Stimulated activated CD4-positive, alpha-beta T cell treated with anti-CD3 and anti-CD28 coated beads, Interleukin-1b, Interleukin-23, amount 100 ng/mL, for 1 hour (primary cell): ENCODE measurements at places on chromosomes 3 and 15.

DNA sequence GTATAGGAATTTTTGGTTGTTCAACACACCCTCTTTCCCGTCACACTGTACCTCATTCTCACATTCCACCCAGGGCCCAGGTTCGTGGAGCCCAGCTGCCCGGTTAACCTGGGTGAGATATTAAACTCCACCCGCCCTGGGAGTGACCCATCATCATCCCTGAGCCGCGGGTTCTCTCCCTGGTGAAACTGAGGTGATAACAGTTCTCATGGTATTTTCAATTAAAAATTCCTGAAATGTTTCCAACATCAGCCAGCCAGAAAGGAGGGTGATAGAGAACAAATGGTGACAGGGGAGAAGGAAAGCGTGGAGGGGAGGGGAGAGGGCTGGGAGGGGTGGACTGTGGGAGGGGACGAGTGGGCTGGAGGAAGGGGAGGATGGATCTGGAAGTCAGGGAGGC lies 148.8 kb downstream of the ALDH1A2 start:
- no peak for DNase-seq

- DNase-seq: no peak
Observed at GRCh38 chr3:56467108-56467507, 1.2 kb downstream of the ERC2 start.

DNA sequence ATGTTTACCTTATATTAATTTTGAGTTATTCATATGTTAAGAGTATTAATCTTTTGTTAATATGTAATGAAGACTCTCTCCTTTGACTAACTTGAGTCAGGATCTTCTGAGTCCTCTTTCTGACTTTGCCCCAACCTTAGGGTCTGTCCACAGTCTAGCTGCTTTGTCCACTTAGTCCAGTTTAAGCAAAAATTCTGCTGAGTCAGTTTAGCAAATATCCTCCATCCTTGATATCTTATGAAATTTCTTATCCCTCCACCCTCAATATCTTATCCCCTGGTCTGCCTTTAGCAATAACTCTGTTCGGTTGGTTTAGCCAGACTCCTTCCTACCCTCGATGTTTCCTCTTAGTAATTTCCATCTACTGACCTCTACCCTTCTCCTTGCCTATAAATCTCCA lies 91.7 kb downstream of the DIPK2A start:
- no peak for DNase-seq

DNA sequence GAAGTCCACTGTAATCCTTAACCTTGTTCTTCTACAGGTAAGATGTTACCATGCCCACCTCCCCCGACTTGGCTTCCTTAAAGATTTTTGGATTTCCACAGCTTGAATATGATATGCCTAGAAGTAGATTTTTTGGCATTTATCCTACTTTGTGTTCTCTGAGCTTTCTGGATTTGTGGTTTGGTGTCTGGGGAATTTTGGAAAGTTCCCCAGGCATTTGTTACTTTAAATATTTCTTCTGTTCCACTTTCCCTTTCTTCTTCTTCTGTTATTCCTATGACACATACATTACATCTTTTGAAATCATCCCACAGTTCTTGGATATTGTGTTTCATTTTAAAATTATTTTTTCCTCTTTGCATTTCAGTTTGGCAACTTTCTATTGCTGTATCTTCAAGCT lies 122.1 kb upstream of the TMEM108 start:
- no peak for DNase-seq

DNA sequence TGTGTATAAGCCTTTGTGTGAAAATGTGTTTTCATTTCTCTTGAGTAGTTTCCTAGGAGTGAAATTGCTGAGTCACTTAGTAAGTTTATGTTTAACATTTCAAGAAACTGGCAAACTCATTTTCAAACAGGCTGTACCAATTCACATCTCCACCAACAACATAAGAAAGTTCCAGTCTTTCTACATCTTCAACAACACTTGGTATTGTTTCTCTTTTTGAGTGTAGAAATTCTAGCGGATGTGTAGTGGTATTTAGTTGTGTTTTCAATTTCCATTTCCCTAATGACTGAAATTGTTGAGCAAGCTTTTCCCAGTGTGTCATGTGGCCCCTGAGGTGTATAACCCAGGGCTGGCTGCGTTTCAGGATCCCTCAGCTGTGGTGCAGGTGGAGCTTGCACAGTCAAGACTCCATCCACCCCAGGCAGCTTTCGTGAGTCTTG lies 258.5 kb downstream of the PDCD6IP start:
- DNase-seq: no peak

DNA sequence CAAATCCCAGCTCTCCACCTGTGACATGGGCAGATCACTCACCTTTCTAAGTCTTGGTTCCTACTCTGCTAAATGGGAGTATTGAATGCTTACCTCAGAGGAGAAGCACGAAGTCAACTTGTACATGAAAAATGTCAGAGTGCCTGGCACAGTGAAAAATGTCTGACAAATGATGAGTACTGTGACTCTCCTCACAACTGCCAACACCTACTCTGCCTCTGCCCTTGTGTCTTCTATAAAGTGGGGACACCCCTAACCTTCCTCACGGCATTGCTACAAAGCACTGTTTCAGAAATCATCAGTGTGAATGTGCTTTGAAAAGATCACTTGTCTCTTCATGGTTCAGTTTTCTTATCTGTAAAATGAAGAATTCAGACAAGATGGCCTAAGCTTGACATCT lies 940 bp upstream of the CCR1 start:
- DNase-seq: no peak

DNA sequence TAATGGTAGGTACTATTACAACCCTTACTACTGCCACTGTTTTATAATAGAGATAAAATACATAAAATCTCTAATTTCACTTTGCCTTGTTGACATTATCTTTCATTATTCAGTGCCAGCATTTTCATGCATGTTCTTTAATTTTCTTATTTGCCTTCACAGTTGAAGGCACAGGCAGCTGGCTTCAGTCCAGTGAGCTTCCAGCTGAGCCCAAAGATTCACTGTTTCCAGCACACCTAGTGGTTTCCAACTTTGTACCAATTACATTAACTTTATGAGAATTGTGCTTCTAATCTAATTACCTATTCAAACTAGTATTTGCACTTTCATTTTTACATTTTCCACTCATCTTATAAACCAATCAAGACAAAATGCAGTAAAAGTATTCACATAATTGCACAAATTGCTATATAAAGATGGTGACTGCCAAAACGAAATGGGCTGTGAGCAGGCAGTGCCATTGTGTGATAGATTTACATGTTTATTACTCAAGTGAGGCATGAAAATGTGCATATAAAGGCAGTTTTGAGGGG lies 228.3 kb downstream of the MFSD1 start:
- no peak for DNase-seq

DNA sequence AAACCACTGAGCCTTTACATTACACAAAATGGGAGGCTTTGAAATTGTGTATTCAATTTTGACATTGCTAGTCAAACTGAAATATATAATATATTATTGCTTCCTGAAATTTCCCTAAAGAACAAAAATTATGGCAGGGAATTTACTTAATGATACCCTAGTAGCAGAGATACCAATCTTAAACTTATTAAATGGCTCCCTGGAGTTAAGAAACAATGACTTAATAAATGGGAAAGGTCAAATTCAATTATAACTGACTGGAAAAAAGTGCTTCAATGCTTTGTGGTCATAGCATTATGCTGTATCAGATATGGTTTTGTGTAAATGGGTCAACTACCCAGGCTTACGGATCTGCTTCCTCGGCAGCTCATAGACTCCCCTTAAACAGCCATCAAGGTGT lies 244.1 kb downstream of the CNTN3 start:
- DNase-seq: no peak

- no peak for DNase-seq
Observed at GRCh38 chr3:13276438-13277195, 143.5 kb downstream of the NUP210 start.

GRCh38 chr15:34606131-34606530 lies 22.7 kb upstream of the GOLGA8B start:
- DNase-seq: no peak

- DNase-seq: no peak
Observed at GRCh38 chr15:66679061-66679656, 22.9 kb upstream of the SMAD6 start.

- no peak for DNase-seq
Observed at GRCh38 chr3:46399098-46399497, 7.8 kb downstream of the CCR5AS start.

DNA sequence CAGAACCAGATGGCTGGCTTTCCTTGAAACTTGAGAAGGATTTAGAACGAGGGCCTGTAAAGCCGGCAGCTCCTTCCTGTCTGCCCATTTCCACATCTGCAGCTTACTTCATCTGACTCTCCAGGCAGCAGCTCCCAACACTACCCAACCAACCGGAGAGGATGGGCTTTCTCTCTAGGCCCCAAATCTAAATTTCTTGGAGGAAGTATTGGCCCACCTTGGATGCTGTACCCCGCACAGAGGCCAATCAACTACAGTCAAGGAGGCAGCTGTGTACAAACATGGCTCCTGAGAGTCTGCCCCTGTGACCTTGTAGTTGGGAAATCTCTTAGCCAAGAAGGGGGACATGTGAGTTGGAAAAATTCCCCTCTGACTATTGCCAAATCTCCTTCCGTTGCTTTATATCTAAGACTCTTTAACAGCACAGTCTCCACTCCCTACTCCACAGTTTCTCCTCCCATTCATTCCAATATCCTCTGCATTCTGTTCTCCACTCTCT lies 8.0 kb upstream of the ACAP2 start:
- DNase-seq: no peak

- no peak for DNase-seq
Observed at GRCh38 chr15:101057841-101058407, 138.8 kb downstream of the LRRK1 start.

DNA sequence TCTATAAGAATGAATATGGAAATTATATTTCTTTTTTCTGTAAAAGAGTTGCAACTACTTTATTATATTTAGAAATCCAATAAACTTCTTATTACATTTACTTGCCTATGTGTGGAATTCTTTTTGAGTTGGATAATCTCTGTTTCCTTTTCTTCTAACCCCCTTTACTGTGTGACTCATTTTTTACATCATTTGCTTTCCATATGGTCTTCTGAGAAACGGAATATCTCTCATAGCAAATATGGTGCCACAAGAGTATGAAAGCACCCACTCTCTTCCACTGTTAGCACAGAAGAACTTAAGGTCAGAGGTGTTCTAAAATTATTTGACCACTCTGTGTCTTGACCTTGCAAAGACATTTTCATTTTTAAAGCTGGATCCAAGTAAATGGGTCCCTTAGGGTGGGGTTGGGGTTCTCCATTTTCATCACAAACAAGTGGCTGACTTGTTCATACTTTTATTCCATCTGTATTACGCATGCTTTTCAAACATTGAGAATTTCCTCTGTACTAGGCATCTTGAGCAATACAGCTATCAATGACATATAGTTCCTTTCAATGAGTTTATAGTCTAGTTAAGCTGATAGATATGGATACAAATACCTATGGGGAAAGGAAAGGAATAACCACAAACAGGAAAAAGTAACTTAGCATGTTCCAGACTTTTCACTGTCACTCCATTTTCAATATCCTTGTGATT lies 281.1 kb upstream of the TPRG1 start:
- DNase-seq: no peak

- no peak for DNase-seq
Observed at GRCh38 chr15:31211353-31211752, 109.8 kb upstream of the TRPM1 start.

- no peak for DNase-seq
Observed at GRCh38 chr3:134074001-134074789, 44.5 kb upstream of the SLCO2A1 start.

DNA sequence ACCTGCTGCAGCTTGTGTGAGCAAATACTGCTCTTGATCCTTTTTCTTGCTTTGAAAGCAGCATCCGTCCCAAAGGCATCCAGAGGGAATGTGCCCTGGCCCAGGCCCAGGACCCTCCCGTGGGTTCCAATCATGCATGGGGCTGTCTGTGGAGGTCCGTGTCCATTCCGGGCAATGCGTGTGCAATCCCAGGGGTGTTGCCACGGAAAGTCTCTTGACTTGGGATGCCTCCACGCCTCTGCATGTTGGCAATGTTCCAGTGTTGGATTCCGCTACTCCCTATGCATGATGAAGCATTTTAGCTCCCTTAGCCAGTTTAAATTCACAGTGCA lies 105.7 kb downstream of the SNRPN start:
- no peak for DNase-seq

DNA sequence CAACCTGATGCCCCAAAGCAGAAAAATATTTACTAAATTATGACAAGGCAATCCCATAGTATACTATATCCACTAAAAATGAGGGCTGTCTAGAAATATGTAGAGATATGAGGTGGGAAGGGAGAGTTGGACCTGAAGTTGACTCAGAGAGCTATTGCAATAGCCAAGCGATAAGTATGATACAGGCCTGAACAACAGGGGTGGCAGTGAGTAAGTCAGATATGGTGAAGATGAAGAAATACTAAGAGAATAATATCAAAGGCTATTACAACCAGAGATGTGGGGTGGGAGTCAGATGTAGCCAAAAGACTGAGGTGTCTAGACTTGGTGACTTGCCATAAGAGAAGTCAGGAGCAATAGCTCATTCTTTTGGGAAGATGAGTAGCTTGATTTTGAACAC lies 9.2 kb downstream of the HSPBAP1 start:
- no peak for DNase-seq

DNA sequence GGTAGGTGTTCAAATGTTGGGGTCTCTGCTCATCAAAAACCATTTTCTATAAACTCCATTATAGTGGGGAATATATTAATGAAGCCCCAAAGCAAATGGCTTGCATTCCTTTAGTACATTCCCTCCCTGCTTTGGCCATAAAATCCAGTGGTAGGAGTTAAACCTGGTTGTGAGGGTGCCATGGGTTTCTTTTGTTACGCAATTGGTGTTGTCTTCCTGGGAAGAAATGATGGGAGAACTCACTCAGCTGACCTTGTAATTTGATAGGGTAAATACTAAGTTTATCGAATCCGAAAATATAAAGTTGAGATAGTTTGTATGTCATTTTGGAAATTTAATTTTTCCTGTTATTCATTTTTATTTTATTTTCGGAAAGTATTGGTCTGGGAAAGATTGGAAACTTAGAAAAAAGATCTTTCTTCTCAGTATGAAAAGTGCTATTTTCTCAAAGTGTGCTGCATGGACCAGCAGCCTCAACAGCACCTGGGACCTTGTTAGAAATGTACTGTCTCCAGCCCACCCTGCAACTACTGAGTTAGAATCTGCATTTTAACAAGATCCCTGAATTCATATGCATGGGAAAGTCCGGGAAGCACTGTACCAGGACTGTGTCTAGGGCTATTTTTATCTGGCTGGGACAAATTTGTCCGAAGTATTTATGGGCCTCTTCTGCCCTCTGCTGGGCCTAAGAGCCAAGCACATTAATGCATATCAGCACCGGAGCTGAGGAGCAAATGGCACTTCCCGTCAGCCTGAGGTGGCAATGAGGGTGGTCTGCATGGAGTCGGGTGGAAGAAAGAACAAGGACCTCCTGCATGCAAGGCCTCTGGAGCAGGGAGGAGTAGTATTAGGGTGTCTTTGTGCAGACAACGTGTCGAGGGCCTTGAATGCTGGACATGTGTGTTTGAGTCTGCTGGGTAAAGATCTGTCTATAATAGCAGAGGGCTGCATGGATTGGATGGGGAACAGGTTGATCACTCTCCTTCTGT lies 54.7 kb downstream of the FAM81A start:
- peak; percentile 5 for DNase-seq

- no peak for DNase-seq
Observed at GRCh38 chr3:58874248-58874741, 175.5 kb downstream of the CFAP20DC start.
